NCI-H2171 treated with DMSO at 0.1 percent for 48 hours (cell line): ENCODE measurements at places on chromosomes 7 and 10.

DNA sequence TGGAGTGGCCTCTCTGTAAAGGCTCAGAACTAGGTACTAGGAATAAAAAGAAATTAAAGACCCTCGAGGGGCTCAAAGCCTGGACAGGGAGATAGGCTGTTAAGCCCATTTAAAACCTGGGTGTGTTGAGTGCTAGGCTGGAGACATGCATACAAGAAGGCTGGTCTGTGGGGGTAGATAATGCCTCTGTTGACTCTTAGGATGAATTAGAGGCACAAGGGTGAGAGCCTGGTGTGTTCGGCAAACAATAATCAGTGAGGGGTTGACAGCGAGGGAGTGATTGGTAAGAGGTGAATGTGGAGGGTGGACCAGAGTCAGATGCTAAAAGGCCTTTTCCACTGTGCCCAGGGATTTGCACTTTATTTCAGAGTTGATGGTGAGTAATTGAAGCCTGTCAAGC is 12.7 kb downstream of the GSTO2 start:
- no peak for DNase-seq

- DNase-seq = peak; percentile 71
These were observed at the start of gene MARVELD1 for GRCh38 chr10:97713339-97713825. TSS of gene MARVELD1 (plus strand) at chr10:97713730. CDS start at chr10:97713877, 147 bp downstream.

GRCh38 chr10:122494833-122495232 is 33.5 kb downstream of the HTRA1 start:
- no peak for DNase-seq

DNA sequence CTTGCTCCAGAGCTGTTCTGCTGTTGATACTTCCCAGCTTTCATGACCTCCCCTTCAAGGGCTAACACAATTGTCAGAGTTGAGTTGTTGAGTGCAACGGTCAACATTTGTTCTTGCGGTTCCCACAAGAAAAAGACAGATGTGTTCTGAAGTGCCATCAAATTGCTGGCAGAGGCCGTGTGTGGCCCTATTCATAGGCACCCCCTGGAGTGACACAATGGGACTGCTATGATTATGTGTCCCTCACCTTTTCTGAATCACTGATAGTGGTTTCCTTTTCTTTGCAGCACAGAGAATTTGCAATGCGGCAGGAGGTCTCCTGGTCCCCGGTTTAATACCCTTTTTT is 5.8 kb upstream of the IGFBP1 start:
- DNase-seq = no peak

- DNase-seq = no peak
These were observed 27.0 kb downstream of the RAPGEF5 start for GRCh38 chr7:22329816-22330524.

DNA sequence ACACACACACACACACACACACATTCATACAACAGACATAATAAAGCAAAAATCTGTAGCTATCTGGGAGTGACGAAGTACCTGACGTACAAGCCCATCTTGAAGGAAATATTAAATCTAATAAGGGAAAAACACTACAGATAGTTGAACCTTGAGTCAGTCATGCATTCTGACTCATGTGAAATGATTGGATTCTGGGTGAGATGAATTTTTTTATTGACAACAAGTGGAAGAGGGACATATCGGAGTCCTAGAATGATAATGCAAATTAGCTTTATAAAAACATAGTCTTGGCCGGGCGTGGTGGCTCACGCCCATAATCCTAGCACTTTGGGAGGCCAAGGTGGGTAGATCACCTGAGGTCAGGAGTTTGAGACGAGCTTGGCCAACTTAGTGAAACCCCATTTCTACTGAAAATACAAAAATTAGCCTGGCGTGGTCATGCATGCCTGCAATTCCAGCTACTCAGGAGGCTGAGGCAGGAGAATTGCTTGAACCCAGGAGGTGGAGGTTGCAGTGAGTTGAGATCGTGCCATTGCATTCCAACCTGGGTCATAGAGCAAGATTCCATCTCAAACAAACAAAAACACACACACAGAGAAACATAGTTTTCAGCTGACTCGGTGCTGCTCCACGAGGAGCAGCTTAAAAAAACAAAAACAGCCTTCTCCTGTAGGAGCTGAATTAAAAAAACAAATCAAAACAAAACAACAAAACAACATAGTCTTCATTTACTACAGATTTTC is 154.4 kb upstream of the MKLN1 start:
- DNase-seq = no peak

DNA sequence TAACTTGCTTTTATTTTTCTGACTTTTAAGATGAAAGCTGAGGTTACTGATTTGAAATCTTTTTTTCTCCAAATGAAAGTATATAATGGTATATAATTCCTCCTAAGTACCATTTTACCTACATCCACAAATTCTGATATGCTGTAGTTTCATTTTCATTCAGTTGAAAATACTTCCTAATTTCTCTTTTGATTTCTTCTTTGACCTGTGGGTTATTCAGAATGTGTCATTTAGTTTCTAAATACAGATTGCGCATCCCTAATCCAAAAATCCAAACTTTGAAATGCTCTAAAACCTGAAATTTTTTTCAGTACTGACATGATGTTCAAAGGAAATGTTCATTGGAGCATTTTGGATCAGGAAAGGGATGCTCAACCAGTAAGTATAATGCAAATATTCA is 168.7 kb downstream of the CELF2 start:
- DNase-seq = no peak

DNA sequence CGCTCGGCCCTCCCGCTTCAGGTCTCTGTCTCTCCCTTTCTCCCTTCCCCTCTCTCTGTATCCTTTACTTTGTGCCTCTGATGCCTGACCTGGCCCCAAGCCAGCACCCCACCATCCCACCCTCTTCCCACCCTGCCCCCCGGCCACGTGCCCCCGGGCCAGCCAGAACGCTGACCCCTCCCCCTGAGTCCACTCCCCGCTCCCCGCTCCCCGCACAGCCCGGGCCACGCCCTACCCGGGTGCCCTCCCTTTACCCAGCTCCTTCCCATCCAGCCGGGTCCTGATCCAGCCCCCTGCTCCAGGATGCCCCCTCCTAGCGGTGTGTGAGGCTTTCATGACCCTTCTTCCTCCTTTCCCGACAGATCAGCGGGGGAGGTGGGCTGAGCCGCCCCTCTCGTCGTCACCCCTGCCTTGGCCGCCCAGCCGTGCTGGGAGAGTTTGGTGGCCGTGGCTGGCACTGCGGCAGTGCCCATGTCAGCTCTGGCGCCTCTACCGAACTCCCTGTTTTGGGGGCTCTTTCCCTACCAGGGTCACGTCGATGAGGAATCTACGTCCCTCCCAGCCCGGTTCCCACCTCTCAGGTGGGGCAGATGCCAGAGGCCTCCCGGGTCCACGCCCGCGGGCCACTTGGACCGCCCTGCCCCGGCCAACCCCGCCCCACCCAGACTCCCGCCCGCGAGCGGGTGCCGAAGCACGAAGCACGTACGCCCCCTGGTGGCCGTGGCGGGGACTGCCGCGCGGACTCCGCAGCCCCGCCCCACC is 127.4 kb downstream of the UBE2H start:
- DNase-seq = peak; percentile 87

- DNase-seq = no peak
These were observed 67.2 kb downstream of the ATAD1 start for GRCh38 chr10:87750817-87751216.

GRCh38 chr7:71472962-71473361 is 341.0 kb downstream of the GALNT17 start:
- no peak for DNase-seq

- DNase-seq = no peak
These were observed 38.0 kb downstream of the TCERG1L start for GRCh38 chr10:131273476-131273875.

GRCh38 chr7:74542558-74543117 is 88.9 kb downstream of the GTF2IRD1 start:
- peak; percentile 86 for DNase-seq

DNA sequence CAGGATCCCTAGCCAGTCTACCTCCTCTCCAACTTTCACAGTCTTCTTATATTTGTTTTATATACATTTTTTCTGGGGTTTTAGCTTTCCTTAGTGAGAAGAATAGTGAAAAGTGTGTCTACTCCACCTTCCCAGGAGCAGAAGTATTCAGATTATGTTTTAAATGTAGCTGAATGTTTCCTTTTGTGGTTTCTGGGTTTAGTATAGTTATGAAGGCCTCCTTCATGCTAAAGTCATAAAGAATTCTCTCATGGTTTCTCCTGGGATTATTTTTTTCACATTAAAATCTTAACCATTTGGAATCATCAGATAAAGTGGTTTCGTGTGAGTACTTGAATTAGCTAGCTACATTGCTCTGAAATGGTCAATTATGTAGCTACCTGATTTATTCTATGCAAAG is 50.9 kb downstream of the ANKMY2 start:
- DNase-seq = no peak
